Stimulated activated CD4-positive, alpha-beta T cell treated with anti-CD3 and anti-CD28 coated beads, Interleukin-1b, Interleukin-23, amount 100 ng/mL, for 48 hours (primary cell): ENCODE measurements at places on chromosomes 12 and 14.

DNA sequence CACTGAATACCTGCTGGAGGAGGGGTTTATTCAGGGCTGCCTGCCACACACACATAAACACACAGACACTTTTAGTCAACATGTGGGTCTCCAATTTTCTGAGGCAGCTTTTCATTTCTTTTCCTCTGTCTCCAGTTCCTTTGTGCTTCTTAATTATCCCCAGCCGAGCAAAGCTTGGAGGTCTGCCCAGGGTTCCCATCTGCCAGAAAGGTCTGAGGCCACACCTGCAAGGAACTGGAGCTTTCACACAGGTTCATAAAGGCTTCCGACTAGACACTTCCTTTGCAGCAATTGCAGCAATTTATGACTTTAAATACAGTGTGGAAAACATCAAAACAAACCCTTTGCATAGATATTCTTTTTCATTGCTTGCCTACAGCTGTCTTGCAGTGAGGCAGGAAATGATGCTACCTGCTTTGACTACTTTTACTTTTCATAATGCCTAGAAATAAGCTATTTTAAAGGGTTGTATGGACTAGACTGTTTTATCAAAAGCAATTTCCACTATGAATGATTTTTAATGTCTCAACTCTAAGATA is 1318.9 kb downstream of the AACS start:
- DNase-seq, result no peak

GRCh38 chr12:68206446-68206845 is 19.2 kb downstream of the IL26 start:
- no peak for DNase-seq

DNA sequence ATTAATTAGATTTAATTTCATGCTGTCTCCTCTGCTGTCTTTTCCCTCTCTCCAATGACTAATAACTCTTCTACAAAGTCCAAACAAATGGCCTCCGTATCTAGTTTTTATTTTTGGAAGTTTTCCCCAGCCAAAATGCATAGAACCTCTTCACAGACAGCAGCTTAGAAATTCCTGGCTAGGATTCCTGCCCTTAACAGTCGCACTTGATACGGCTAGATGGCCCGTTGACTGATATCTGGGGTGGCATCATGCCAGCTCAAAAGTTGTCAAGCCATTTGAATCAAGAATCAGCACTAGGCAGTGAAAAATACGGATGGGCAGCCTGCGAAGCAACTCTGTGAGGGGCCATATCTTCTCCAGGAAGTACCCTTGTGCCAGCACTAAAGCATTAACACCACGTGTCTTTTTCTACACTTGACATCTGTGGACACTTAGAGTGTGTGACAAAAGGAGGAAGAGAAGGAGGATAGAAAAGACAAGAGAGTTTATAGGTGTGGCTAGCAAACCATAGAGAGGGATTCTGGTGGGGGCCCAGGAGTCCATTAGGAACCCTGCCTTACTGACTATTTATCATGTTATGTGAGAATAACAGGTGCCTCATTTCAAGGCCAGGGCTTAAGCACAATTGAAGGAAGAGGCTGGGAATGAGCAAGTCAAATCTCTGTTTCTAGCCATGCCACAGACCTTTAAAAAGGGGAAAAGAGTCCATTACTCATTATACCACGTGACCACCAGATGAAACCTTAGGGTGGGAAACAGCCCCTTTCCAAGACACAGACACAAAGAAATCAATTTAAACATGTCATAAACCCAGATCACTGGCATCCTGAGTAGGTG is 39.2 kb upstream of the KRR1 start:
- DNase-seq, result no peak

DNA sequence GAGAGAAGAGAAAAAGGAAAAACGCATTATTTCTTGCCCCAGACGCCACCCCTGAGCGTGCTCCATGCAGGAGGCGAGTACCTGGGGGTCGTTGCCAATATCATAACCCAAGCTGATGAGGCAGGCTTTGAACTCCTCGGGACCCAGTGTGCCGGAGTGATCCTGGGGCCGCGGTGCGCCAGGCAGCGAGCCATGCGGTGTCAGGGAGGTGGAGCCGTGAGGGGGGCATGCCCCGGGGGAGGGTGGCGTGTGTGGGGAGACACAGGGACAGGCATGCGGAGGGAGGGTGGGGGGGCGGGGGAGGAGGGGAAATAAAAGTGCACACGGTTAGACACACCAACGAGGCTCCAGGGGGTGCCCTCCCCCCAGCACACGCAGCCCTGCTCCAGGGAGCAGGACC is 86.0 kb upstream of the ZFP36L1 start:
- no peak for DNase-seq

GRCh38 chr14:71203306-71203705 is 296.0 kb downstream of the PCNX1 start:
- DNase-seq, result no peak

- no peak for DNase-seq
Measured at GRCh38 chr12:102249079-102249841, 51.6 kb upstream of the PMCH start.

DNA sequence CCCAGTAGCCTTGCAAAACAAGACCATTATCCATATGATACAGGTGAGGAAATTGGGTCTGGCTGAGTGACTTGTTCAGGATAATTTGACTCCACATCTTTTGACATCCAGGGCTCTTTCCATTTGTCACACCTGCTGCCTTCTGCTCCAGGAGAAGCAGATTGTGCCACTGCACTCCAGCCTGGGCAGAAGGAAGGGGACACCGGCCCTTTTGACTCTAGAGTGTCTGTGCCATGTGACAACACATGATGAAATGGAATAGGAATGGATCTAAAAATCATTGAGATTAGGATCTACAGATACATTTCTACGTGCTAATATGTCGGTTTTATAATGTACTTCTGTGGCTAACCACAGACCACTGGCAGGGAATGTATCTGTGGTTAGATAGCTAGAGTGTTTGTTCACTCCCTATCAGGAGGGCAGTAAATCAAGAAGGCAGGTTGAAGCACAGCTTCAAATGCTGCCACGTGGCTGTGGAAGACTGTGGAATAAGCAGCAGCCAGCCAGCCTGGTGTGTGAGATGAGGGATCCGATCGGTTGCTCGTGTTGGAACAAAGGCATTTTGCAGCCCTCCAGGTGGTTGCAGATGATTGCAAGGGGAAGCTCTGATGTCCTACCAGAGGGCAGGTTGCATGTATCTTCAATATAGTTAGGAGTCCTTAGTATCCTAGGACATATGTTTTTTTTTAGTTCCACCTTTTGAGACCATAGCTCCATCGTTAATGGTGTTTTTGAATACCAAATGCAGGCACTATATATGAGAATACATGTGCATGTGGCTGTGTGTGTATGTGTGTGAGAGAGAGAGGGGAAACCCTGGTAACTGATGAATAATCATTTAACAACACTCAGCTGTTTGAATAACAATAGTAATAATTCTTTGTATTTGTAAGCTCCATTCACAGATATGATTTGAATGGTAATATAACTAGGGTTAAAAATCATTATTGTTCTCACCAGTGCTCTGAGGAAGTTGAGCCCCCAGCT is 28.6 kb downstream of the EML1 start:
- no peak for DNase-seq

DNA sequence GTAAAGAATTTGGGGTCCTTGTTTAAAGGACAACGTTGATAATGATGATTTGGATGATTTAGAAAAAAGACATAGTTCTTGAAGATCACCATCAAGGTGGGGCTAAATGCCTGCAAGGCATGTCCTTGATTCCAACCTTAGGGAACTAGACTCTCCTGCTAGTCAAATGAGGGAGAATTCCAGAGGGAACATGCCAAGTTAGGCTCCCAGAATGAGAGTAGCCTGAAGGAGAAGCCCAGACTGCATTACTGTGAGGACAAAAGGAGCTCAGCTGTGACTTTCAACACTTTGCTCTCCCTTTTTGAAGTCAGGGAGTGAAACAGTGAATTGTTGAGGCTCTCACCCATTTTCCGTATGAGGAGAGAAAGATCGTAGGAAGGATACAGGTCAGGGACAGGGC is 95.2 kb upstream of the TBX3 start:
- DNase-seq, result no peak

DNA sequence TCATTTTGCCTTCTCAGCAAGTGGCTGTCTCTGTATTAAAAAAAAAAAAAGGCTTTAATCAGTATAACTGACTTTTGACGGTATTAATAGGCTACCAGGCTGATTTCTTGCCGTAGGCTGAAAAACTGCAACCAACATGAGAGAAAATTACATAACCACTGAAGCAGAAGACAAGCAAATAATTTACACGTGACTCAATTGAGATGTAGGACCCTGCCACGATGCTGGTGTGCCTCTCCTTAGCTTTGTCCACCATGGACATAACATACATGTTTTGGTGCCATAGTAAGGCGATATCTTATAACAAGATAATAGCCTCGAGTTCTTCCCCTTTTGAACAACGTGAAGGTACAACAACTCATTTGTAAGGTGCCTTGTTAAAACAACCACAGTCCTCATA is 88.7 kb upstream of the GRIP1 start:
- no peak for DNase-seq

DNA sequence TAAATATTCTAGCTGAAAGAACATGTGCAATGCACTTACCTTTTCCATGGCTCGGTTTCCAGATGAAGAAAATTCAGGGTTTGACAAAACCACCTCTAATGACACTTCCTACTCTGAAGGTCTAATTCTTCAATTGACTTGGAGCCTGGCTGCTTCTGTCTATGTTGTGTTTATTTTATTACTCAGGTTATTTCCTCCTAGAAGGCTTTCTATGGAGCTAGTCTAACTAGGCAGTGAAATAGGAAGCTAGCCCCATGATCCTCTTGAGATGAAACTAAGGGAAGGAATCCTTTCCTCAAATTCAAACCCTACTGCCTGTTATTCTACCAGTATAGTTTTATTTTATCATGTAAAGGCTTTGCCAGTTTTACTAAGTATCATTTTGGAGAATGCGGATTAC is 20.9 kb upstream of the IFNG-AS1 start:
- no peak for DNase-seq

- DNase-seq, result no peak
Measured at GRCh38 chr12:6533653-6533922, 729 bp upstream of the GAPDH start.

DNA sequence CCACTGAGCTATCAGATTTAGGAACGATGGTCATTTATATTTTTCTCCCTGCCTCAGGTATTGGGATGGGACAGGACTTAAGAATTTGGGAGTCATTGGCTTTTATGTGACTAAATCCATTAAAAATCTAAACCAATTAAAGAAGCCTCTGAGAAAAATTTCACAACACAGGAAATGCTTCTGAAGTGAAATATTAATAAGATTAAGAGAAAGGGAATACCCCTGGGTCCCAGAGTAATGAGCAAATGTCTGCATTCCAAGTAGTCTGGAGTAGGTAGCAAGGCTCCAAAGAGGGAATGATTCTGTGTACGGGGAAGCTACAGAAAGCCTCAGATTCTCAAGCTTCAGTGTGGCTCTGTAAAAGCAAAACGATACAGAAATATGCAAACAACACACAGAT is 707 bp upstream of the MED6 start:
- DNase-seq, result no peak
